ENCODE measurements at places on chromosomes 6 and 20. TPM values are rescaled to one million over a fixed set of nuclear protein-coding genes. Genes with fewer than 3 reads are reported as not detected.
A peak's percentile ranks its signal among the peaks of the same experiment; 100 is the strongest.

DOK5 gene
- total RNA-seq, result 12.7 TPM

DNA sequence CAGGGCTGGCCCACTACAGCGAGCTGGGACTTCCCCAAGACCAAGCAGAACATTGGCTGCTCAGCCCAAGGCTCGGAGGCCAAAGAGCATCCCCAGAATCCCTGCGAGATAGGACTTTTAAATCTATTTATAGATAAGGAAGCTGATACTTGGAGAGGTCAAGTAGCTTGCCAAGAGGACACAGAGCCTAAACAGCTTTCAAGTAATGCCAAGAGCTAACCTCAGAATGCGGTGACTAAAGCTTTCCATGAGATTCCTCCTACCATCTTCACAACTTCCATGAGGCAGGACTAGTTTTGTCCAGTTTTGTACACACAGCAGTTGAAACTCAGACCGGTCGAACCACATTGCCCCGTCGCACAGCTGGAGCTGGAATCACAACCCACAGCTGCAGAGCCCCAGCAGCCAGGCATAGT lies 168.1 kb upstream of the TOP1 start:
- no peak overlapping the region for H3K4me3 ChIP-seq
- H3K4me1 ChIP-seq, result peaks cover 10% of the 10 kb centered on the region
- H3K36me3 ChIP-seq, result no peaks in the 10 kb centered on the region
- H3K27ac ChIP-seq, result no peak overlapping the region
- peak; percentile 78 for DNase-seq
- peaks cover 9% of the 10 kb centered on the region for H3K27me3 ChIP-seq

- H3K4me3 ChIP-seq, result no peak overlapping the region
- H3K4me1 ChIP-seq, result peaks cover 11% of the 10 kb centered on the region
- no peak for DNase-seq
- no peak overlapping the region for H3K27ac ChIP-seq
These were observed 35.8 kb downstream of the RIPOR2 start for GRCh38 chr6:24899997-24900325.

GRCh38 chr20:38005903-38006302 lies 27.4 kb downstream of the TTI1 start:
- no peaks in the 10 kb centered on the region for H3K36me3 ChIP-seq
- H3K4me3 ChIP-seq, result no peak overlapping the region
- H3K27me3 ChIP-seq, result no peaks in the 10 kb centered on the region
- peaks cover 17% of the 10 kb centered on the region for H3K4me1 ChIP-seq
- no peak for DNase-seq

ABHD16B gene
- not detected for total RNA-seq

- H3K4me1 ChIP-seq, result peaks cover 24% of the 10 kb centered on the region
- DNase-seq, result peak; percentile 39
- H3K4me3 ChIP-seq, result no peak overlapping the region
- H3K36me3 ChIP-seq, result no peaks in the 10 kb centered on the region
- no peak overlapping the region for H3K27ac ChIP-seq
These were observed 266.0 kb downstream of the ALDH8A1 start for GRCh38 chr6:134683783-134684422.

DNA sequence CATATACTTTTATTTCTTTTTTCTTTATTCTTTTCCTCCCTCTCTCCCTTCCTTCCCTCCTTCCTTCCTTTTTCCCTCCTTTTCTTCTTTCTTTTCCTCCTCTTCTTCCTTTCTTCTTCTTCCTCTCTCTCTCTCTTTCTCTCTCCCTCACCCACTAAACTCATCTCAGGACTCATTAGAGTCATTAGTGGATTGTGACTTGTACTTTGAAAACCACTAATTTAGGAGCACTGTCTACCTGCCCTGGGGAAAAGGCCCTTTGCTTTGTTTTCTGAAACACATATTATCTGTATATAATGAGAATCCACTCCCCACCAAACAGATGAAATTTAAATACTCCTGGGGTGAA lies 68.7 kb upstream of the CEP85L start:
- H3K27ac ChIP-seq, result no peak overlapping the region
- no peaks in the 10 kb centered on the region for H3K27me3 ChIP-seq
- DNase-seq, result no peak
- H3K4me3 ChIP-seq, result no peak overlapping the region

PARD6B gene
- 0.72 TPM for total RNA-seq

GRCh38 chr6:170545405-170545804 lies 7.7 kb downstream of the PSMB1 start:
- H3K36me3 ChIP-seq, result peaks cover 74% of the 10 kb centered on the region
- no peaks in the 10 kb centered on the region for H3K27me3 ChIP-seq
- H3K4me3 ChIP-seq, result no peak overlapping the region
- no peak for DNase-seq
- H3K4me1 ChIP-seq, result no peaks in the 10 kb centered on the region

GRCh38 chr6:45548657-45549515 lies 171.2 kb upstream of the SUPT3H start:
- no peak overlapping the region for H3K27ac ChIP-seq
- no peaks in the 10 kb centered on the region for H3K27me3 ChIP-seq
- no peak for DNase-seq
- H3K4me3 ChIP-seq, result no peak overlapping the region
- H3K4me1 ChIP-seq, result peaks cover 10% of the 10 kb centered on the region

- no peak overlapping the region for H3K27ac ChIP-seq
- H3K4me1 ChIP-seq, result no peaks in the 10 kb centered on the region
- H3K36me3 ChIP-seq, result no peaks in the 10 kb centered on the region
- H3K4me3 ChIP-seq, result no peak overlapping the region
- DNase-seq, result no peak
These were observed 11.0 kb downstream of the NCR2 start for GRCh38 chr6:41346441-41346840.

ID1 gene
- total RNA-seq, result 56.3 TPM

DNA sequence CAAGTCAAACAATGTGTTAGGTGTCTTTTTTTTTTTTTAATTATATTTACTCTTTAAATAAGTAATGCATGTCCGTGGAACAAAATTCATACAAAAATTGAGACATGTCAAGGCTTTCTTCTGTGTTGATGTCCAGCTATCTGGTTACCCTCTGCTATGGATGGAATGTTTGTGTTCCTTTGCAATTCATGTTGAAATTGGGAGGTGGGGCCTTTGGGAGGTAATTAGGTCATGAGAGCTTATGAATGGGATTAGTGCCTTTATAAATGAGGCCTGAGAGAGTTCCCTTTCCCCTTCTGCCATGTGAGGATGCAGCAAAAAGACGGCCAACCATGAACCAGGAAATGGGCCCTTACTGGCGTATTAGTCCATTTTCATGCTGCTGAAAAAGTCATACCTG lies 83.1 kb upstream of the KCNG1 start:
- no peaks in the 10 kb centered on the region for H3K4me1 ChIP-seq
- DNase-seq, result no peak
- no peak overlapping the region for H3K27ac ChIP-seq
- no peak overlapping the region for H3K4me3 ChIP-seq

KHDC1L gene
- total RNA-seq, result 0.72 TPM

OXT gene
- not detected for total RNA-seq

- H3K4me1 ChIP-seq, result peaks cover 12% of the 10 kb centered on the region
- no peak overlapping the region for H3K4me3 ChIP-seq
These were observed 91.7 kb upstream of the EPB41L1 start for GRCh38 chr20:36062799-36063198.

- H3K4me1 ChIP-seq, result peaks cover 24% of the 10 kb centered on the region
- no peak overlapping the region for H3K4me3 ChIP-seq
- H3K36me3 ChIP-seq, result no peaks in the 10 kb centered on the region
- H3K27me3 ChIP-seq, result no peaks in the 10 kb centered on the region
- H3K27ac ChIP-seq, result no peak overlapping the region
- DNase-seq, result no peak
These were observed 179.6 kb upstream of the RAB32 start for GRCh38 chr6:146363838-146364607.

DDX27 gene
- total RNA-seq, result 33.6 TPM

- no peaks in the 10 kb centered on the region for H3K27me3 ChIP-seq
- peaks cover 16% of the 10 kb centered on the region for H3K4me1 ChIP-seq
- no peaks in the 10 kb centered on the region for H3K36me3 ChIP-seq
- H3K4me3 ChIP-seq, result peak overlapping the region; percentile 78
These were observed 548 bp downstream of the AGPAT4 start for GRCh38 chr6:161273274-161273751.

AIF1 gene
- total RNA-seq, result 0.36 TPM

DNA sequence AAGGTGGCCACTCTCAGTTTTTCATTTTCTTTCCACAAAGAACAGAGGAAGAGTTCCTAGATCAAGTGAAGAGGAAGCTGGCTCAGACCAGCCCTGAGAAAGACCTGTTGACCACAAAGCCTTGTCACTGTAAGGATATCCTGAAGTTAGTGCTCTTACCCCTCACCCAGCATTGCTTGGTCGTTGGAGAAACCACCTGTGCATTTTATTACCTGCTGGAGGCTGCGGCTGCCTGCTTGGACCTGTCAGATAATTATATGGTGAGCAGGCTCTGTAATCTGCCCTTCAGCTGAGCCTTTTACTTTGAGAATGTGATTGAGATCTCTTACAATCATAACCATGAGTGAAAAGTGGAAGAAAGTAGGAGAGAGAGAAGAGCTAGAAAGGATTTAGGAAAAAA lies 21.9 kb downstream of the TREML1 start:
- no peaks in the 10 kb centered on the region for H3K4me1 ChIP-seq
- no peaks in the 10 kb centered on the region for H3K27me3 ChIP-seq
- no peak overlapping the region for H3K4me3 ChIP-seq
- DNase-seq, result no peak

- DNase-seq, result no peak
- H3K27ac ChIP-seq, result no peak overlapping the region
These were observed 525 bp upstream of the MAK start for GRCh38 chr6:10838794-10839333.

MARCKS gene
- 570 TPM for total RNA-seq

DNA sequence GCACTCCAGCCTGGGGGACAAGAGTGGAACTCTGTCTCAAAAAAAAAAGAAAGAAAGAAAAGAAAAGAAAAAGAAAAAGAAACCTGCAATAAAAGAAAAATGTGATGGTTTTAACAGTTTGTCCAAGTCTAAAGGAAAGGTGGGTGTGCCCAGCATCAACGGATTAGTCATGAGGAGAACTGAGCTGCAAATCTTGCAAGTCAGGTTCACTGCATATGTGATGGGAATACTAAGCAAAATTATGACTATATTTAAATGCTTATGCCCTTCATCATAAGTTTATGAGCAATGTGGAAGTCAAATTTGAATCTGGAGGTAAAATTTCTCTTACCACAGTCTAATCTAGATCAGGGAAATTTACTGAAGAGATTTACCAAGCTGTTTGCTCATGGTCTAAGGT lies 13.1 kb upstream of the CDK19 start:
- DNase-seq, result no peak
- no peak overlapping the region for H3K4me3 ChIP-seq
- H3K27me3 ChIP-seq, result no peaks in the 10 kb centered on the region

GRCh38 chr20:17933711-17934110 lies 34.9 kb downstream of the SNX5 start:
- no peaks in the 10 kb centered on the region for H3K36me3 ChIP-seq
- no peak overlapping the region for H3K4me3 ChIP-seq
- peaks cover 49% of the 10 kb centered on the region for H3K4me1 ChIP-seq
- no peaks in the 10 kb centered on the region for H3K27me3 ChIP-seq
- peak; percentile 86 for DNase-seq

SLC22A7 gene
- not detected for total RNA-seq

- no peaks in the 10 kb centered on the region for H3K4me1 ChIP-seq
- no peaks in the 10 kb centered on the region for H3K36me3 ChIP-seq
- no peak overlapping the region for H3K4me3 ChIP-seq
- DNase-seq, result no peak
- H3K27me3 ChIP-seq, result peaks cover 13% of the 10 kb centered on the region
- no peak overlapping the region for H3K27ac ChIP-seq
These were observed 20.6 kb upstream of the CSNK2A1 start for GRCh38 chr20:564192-564591.

DNA sequence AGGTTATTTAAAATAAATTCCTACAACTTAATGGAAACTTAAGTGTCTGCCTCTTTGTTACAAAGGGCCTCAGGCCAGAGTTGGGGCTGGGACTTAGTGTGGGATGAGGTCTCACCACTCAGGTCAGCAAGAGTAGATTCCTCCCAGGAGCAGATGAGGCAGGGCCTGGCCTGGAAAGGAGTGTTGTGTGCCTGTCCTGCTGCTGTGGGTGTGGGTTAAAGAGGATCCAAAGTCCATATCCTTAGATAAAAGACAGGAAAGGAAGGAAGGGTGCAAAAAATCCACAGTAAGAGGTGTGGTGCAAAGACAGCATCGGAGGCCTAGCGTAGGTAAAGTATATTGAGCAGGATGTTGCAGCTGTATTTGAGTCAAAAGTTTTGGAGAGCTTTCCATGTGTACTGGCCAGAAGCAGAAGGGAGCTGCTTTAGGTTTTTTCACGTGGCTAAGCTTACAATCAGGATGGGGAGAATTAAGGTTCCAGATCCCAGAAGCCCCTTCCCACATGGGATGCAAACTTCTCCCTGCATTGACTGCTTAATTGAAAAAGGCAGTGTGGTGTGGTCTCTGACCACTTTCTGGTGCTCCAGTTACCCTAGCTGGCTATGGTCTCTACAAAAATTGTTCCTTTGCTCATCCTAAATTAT lies 12.8 kb upstream of the PLCG1 start:
- H3K4me3 ChIP-seq, result no peak overlapping the region
- no peak for DNase-seq
- no peaks in the 10 kb centered on the region for H3K4me1 ChIP-seq
- H3K27me3 ChIP-seq, result no peaks in the 10 kb centered on the region
- no peak overlapping the region for H3K27ac ChIP-seq

DNA sequence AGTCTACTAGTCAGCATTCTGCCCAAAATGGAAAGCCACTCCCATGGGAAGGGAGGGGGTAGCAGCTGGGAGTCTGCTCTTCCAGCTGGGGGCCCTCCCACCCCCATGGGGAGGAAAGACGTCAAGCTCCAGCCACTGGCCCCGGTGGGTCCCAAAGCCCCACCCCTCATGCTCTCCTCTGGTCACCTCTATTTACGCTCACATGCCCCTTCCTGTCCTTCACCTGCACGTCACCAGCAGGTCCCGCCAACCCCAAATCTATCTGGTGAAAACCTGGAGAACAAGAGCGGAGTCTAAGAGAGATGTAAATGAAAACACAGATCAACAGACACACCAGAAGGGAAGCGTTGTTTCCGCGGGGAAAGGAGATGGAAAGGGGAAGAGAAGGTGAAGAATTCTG lies 30.0 kb upstream of the ZBP1 start:
- no peak overlapping the region for H3K4me3 ChIP-seq
- H3K27ac ChIP-seq, result no peak overlapping the region
- no peaks in the 10 kb centered on the region for H3K4me1 ChIP-seq
- H3K27me3 ChIP-seq, result no peaks in the 10 kb centered on the region
- peak; percentile 87 for DNase-seq
